GM10248 (cell line): ENCODE measurements at places on chromosomes 4 and X.
A peak's percentile ranks its signal among the peaks of the same experiment; 100 is the strongest.

DNA sequence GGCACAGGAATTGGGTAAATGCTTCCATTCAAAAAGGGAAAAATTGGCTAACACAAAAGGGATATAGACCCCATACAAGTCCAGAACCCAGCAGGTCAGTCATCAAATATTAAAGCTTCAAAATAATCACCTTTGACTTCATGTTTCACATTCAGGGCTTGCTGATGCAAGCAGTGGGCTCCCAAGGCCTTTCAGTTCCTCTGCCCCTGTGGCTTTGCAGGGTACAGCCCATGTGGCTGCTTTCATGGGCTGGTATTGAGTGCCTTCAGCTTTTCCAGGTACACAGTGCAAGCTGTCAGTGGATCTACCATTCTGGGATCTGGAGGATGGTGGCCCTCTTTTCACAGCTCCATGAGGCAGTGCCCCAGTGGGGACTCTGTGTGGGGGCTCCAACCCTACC lies 253.0 kb downstream of the TECRL start:
- DNase-seq, result no peak

- DNase-seq, result no peak
These were observed 2052.8 kb upstream of the TENM3 start for GRCh38 chr4:180190382-180190781.

- DNase-seq, result no peak
These were observed 13.7 kb upstream of the ASIC5 start for GRCh38 chr4:155879767-155880166.

DNA sequence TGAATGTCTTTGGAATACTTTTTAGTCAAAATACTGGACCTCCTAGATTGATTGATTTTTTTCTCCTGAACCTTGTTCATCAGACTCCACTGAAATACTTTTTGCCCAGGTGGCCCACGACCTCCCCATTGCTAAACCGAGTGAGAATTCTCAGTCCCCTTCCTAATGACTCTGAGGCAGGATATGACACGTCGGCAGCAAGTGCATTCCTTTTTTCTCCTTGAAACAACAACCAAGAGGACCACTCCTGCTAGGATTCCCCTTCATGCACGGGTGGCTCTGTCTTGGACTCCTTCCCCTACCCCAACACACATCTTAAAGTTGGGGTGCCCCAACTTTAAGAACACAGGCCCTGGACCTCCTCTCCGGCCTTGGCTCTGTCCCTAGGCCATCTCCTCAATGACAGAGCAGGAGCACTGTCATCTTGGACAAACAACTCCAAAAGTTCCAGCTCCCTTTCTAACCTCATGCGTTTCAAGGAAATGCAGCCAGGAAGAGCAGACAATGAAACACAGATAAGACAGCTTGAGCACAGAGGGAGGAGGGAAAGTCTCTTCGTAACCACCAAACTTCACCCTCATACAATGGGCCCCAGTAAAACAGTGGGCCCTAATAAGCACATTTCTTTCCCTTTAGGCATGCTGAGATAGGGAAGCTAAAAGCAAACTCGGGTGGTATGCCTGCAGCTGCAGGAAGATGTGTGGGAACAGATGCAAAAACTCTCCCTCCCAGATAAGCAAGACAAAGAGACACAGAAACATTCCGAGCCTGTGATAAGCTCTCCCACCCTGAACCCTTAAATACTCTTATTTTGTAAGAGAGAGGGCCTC lies 33.9 kb downstream of the ZBTB49 start:
- DNase-seq, result no peak

DNA sequence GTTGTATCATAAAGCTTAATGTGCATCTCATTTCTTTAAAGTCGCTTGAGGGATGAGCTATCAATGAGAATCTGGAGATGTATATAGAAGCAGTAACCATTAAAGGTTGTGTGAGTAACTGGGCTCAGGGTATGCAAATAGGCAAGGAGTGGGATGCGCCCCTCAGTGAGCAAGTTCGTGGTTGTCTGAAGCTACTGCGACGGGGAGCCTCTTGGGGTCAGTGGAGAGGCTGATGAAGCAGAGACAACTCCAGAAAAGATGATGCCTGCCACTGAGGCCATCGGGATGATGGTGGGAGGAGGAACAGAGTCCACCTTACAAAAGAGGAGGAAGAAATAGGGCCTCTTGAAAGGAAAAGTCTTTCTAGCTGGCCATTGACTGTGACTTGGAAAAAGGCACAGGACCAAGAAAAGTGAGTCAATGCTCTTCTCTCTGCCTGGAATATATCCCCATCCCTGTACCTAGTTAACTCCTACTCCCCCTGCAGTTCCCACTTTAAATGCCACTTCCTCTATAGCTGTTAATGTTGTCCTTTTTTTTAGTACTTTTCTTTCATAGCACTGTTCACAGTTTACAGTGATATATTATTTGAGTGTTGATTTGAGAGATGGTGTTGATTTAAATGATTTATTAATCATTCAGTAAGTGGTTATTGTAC lies 51.4 kb upstream of the LSM6 start:
- DNase-seq, result peak; percentile 42

DNA sequence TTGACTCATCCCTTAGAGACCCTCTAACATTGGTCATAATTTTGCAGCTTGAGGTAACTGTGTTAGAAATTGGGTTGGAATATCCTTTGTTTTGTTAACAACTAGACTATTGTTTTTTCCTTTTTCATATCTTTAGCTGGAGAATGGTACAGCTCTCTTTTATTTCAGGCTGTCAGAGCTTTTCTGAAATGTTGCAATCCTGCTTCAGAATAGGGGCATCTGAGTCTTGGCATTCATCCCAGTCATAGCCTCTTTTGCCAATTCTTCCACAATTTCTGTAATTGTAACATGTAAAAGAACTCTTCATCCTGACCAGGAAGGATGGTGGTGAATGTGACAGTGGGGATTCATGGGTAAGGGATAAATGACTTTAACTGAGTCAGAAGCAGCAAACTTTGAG lies 128.7 kb downstream of the FHIP1A start:
- DNase-seq, result no peak

DNA sequence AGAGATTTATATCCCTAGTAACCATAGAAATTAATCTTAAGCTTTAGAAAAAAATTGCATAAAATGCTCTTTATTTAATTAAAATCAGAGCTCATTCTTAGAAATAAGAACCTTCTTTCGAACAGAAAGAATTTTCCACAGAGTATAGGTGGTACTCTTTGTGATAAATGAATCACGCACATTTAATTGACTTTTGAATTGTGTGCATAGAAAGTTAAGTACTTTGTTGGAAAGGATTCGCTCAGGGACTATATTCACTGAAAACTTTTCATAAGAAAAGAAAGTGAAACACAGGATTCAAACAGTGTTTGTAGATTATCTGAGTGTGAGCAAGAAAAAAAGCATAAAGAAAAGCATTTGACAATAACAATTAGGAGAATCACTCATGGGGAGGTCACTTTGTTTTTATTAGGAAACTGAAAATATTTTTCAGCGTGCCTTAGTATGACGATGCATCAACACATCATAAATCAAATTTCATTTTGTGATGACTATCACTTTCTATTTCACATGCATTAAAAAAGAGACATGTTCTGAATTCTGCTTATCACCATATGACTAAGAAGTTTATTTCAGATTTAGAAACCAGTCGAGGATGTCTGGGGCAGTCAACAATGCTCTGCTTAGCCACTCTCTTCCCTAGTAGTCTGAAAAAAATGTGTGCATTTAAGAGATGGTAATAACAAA lies 49.5 kb downstream of the STX18 start:
- DNase-seq, result peak; percentile 52

DNA sequence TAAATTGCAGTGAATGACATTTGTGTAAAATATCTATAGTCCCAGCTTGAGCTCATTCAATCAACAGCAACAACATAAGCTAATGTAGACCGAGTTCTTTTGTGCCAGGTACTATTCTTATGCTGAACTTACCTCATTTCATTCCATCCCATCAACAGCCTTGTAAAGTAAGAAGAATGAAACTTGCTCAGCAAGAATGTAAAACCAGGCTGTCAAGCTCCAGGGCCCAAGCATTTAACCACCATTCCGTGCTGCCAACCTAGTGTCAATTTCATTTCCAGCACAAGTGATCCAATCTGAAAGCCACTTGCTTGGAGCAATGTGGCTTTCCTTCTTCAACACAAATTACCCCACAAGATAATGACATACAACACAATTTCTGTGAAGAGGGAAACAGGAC lies 36.6 kb downstream of the RASSF6 start:
- DNase-seq, result no peak

DNA sequence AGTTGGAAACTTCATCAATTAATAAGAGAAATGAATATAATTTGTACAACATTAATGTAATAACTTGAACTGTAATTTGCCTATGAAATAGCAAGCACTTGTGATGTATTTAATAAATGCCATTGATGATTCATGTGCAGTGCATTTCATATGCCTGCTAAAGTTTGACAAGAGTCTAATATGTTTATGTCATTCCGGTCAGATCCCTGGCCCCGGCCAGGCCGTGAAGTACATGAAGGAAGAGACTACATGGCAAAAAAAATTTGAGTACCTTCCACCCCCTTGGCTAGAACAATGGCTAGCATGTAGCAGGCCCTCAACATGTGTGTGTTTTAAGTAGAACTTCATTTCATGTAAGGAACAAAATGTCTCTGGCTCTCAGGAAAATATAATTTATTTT lies 161.3 kb downstream of the ATP10D start:
- no peak for DNase-seq

DNA sequence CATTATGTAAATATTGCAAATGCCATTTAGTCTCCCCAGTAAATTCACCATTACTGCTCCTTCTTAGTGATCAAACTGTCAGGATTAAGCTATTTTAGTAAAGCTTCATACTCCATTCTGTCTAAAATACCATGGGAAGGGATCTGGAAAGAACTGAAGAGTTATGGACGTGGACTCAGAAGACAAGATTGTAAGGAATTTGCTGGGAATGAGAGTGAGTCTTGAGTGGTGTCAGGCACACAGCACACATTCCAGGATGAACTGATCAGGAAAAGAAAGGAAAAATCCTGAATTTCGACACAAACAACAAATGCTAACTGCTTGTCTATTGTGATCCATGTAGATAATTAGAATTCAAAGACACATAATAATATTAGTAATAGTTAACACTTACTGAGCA lies 311.0 kb downstream of the CENPC start:
- no peak for DNase-seq

- no peak for DNase-seq
These were observed 58.1 kb upstream of the UCP1 start for GRCh38 chr4:140626661-140627376.

- peak; percentile 25 for DNase-seq
These were observed 9.3 kb downstream of the DIPK2B start for GRCh38 chrX:45191383-45191782.

DNA sequence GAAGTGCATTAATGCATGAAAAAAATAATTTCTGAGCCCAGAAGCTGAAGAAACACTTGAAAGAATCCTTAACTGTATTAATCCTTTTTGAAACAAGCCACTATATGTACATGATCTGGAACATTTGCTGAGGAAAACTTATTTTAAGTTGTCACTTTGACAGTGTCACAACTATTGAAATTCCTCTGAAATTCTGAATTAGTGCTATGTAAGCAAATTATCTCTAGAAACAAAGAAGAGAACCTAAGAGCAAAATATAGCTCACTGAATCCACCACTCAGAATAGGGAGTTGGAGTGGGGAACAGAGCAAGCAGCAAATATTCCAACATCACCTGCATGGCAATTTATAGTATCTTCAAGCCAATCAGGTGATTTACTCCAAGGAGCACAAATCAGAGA lies 34.6 kb upstream of the FAM47C start:
- DNase-seq, result no peak

GRCh38 chrX:153502796-153503195 lies 8.0 kb downstream of the BGN start:
- no peak for DNase-seq

DNA sequence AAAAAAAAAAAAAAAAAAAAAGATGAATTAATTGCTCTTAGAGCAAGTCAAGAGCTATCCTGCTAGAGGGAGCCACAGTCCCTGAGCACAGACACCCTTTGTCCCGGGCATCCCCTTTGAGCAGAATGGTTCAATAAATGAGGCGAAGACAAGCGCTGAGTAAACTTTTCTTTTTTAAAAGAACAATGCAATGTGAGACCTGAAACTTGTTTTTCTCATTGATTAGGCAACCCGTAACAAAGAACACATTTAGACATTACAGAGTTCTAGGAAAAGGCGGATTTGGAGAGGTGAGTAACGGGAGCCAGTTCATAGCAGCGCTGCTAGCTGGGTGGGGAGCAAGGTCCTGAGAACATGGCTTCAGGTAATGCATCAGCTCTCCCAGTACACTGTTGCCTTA lies 46.1 kb downstream of the GRK4 start:
- DNase-seq, result peak; percentile 61

DNA sequence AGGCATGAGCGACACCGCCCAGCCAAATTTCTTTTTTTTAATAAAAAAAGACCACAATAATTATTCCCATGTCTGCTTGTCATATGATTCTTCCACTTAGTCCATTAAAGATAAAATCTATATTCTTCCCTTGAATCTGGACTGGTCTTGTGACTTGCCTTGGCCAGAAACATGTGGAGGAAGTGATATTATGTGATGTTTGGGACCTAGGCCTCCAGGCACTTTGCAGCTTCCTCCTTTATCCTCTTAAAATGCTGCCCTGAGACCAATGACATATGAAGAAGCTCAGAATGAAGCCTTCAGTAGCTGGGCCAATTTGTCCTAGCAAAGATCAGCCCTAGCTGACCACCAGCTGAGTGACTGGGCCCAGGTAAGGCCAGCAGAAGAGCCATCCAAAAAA lies 250.0 kb downstream of the INPP4B start:
- no peak for DNase-seq

DNA sequence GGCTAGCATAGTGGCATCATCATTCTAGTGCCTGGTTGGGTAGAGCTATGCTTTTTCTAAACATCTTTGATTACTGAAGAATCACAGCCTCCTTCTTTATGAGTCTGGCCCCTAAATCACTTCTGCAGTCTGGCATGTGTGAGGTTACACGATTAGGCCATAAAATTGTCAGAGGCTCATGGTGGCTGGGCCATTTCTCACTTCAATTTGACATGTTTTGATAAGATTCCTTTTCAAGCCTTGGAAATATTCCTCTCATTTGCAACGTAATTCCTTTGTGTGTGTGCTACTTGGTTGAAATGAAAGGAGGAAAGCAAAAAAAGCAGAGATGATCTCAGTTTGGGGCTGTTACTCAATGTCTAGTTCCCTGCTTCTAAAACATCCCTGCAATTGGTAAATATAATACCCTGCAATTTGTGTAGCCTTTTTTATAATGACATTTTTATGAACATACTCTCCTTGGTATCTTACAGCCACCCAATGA lies 6.2 kb downstream of the CCKAR start:
- DNase-seq, result no peak

- DNase-seq, result no peak
These were observed 62.5 kb upstream of the RHOH start for GRCh38 chr4:40134206-40134917.

DNA sequence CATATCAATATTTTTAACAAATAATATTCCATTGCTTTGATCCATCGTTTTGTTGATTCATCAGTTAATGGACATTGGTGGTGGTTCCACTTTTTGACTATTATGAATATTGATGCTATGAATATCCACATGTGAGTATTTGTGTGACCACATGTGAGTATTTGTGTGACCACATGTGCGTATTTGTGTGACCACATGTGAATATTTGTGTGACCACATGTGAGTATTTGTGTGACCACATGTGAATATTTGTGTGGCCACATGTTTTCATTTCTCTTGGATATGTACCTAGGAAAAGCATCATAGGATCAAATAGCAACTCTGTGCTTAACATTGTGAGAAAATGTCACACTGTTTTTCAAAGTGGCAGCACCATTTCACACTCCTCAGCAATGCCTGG lies 433.6 kb upstream of the FRG1 start:
- DNase-seq, result no peak
